Calu3 (cell line): ENCODE measurements at places on chromosomes 3 and 15.

DNA sequence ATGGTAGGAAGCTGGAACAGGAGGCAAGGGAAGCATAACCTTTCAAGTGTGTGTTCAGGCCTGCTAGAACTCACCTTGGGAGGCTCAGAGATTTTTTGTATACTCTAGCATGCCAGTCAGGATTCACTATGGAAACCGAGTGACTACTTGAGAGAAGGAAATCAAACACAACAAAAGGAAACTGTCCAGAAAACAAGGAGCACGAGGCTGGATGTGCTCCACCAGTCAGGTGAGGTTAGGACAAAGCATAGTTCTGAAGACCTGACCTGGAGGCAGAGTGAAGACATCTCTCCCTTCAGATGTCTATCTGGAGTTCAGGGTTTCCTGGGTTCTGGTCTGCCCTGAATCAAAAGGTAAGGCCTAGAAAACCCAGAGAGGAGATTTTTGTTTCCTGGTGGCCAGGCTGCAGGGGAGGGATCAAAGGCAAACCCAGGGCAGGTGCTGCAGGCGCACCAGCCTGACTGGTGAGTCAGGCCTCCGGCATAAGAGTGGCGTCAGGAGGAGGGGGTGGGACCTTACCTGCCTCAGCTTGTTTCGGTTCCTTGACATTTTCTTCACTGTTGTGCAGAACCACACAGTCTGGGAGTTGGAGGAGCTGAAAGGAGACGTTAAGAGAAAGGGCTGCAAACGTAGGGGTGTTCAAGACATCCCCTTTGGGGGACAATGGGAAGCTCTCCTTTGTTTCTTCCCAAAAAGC lies 52.2 kb upstream of the OSBPL11 start:
- DNase-seq, result peak; percentile 89

GRCh38 chr3:11373235-11373634 lies 101.0 kb downstream of the ATG7 start:
- no peak for DNase-seq

GRCh38 chr15:74295800-74296199 lies 59.7 kb downstream of the CCDC33 start:
- peak; percentile 35 for DNase-seq

DNA sequence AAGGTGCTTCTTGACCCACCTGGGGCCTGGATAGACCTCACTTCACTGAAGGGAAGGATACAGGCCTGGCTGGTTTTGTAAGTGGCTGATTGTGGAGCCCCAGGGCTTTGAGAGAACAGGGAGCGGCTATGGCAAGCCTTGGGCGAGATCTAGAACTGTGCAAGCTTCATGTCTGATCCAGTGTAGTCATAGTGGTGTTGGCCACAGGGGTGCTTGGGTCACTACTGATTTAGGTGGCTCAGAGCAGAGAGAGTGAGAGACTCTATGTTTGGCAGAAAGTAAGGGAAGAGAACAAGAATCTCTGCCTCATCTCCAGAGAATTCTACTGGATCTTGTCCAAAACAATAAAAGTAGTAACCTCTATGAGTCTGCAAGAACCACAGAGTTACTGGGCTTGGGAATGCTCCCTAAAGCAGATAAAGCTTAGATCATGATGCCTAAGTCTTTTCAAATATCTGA lies 394.2 kb upstream of the EPHA3 start:
- no peak for DNase-seq

DNA sequence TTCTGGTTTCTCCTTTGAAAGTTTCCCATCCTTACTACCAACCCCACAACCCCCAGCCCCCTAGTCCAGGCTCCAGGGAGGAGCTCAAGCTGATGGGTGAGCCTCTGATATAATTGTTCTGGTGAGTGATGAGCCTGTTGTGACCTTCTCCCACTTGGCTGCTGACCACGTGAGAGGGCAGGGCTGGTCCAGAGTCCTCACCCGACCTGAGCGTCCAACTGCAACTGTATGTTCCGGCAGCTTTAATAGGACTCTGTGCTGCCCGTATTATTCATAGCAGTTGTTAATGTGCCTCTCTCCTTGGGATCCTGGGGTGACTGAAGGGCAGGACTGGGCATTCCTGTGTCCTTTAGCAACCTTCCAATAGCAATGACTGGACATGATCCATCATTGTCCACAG lies 56.2 kb downstream of the B3GNT5 start:
- no peak for DNase-seq

DNA sequence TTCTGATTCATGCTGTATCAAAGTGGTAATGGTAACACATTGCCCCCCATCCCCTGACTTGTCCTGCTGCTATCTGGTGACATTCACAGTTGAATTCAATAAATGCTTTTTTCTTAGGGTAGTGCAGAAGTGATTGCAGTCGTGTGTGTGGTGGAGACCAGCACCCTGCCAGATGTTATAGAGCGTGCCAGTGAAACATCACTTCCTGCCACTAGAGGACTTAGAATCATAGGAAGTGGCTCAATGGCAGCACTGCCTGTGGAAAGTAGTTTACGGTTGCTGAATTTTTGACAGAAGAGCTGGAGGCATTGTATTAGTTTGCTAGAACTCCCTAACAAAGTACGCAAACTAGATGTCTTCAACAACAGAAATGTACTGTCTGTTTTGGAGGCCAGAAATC lies 37.4 kb upstream of the P2RY12 start:
- no peak for DNase-seq

- no peak for DNase-seq
Observed at GRCh38 chr3:64148955-64149653, 76.2 kb downstream of the PRICKLE2 start.

GRCh38 chr3:100776746-100777145 lies 67.5 kb downstream of the TFG start:
- DNase-seq, result peak; percentile 7

- no peak for DNase-seq
Observed at GRCh38 chr3:187919544-187919943, 174.3 kb upstream of the BCL6 start.

GRCh38 chr3:141313093-141313683 lies 55.1 kb upstream of the ZBTB38 start:
- DNase-seq, result no peak

- no peak for DNase-seq
Observed at GRCh38 chr15:89669941-89670340, 9.2 kb downstream of the PLIN1 start.

DNA sequence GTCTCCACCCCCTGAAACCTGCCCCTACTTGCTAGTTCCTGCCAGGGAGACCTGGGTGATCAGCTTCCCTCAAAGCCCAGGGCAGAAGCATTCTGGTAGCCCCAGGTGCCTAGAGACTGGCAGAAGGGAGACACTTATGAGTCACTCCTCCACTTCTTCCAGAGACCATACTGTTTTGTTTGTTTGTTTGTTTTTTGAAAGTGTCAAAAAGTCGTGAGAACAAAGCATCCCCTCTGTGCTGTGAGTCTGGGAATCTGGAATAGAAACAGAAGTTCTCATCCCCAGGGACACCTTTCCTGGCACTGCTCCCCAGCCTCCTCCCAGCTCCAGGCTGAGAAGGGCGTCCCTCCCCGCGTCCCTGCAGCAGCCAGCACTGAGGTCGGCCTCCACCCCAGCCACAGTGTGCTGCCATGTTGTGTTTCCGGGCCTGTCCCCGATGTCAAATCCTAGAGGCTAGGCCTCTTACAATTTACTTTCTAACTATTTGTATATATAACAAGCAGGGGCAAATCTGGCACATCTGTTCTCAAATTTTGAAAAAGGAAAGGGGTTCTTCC lies 573.0 kb downstream of the RBMS3 start:
- DNase-seq, result no peak

GRCh38 chr3:47899495-47900108 lies 96.7 kb downstream of the DHX30 start:
- no peak for DNase-seq

DNA sequence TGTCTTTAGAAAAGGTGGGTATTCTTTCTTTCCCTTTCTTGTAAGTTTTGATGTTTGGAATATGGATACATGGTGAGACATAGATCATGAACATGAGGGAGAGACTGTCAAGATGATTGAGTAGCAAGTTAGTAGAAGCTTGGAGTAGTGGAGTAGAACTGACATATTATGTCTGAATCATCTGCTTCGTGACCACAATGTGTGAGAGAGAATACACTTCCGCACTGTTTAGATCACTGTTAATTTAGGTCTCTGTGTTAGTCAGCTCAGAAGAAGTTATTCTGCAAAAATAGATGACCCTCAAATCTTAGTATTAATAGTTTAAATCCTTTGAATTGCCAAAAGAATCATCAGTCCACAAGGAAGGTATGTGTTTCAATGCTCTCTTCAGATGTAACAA lies 151.0 kb downstream of the OXSM start:
- no peak for DNase-seq

GRCh38 chr3:34011171-34012101 lies 213.0 kb downstream of the PDCD6IP start:
- no peak for DNase-seq

DNA sequence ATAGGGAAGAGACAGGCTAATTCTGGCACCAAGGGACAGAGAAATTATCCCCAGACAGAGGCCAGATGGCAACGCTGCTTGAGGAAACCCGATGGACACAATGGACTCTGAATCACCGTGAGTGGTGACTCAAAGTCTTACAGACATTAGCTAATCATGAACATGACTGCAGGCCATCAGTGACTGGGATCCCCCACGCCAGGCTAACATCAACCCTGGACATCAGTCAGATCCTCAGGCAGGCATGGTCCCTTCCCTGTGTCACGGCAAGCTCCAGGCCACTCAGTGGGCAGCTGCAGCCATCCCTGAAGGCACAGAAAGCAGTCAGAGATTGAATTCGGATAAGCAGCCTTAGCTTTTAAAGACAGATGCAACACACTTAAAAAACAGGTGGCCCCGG lies 23.8 kb upstream of the OXTR start:
- no peak for DNase-seq

- no peak for DNase-seq
Observed at GRCh38 chr3:113783463-113783862, 36.6 kb downstream of the ATP6V1A start.

DNA sequence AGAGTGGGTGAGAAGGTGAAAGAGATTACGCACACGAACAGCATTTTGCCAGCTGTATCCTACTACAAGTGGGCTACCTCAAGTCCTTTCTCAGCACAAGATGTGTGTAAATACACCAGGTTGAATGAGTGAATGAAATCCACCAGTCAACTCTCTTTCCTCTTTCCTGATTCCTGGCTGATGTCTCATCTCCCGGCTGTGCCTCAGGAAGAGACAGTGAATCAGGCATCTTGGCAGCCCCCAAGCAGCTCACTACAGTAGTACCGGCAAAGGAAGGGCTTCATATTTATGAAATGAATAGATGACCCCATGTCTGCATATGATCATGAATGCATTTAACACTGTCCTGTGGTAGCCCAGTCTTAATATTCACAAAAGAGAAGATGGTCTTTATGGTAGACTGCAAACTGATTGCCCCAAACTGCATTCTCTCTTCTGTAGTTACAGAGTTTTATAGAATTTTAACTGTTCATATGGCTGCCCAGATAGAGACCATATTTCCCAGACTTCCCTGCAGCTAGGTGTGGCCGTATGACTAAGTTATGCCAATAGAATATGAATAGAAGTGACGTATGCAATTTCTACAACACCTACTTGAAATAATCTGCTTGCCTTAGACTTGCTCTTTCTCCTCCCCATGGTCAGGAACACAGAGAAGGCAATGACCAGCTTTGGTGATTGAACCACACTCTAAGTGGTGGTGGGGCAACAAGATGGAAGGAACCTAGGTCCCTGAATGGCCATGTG lies 22.7 kb downstream of the MGLL start:
- DNase-seq, result peak; percentile 34

- DNase-seq, result no peak
Observed at GRCh38 chr3:5504135-5504534, 316.6 kb downstream of the EDEM1 start.

- DNase-seq, result no peak
Observed at GRCh38 chr3:152051501-152052404, 178.3 kb downstream of the SUCNR1 start.

- no peak for DNase-seq
Observed at GRCh38 chr3:182671942-182672341, 121.4 kb upstream of the ATP11B start.

DNA sequence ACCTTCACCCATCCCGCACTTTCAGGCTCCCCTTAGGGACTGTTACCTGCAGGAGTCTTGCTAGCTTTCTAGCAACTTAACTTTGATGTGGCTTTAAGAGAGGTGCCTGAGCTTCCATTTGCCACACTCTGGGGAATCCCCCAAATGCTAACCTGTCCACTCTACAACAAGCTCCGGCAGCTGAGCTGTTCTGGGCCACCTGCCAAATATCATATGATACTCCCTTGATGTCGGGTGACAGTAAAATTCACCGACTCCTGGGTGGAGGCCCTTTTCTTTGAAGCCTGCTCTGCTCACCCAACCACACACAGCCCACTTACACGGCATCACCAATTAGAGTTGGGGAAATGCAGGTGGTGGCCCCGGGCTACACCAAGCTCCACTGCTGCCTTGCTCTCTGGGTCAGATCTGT lies 38.0 kb upstream of the XCR1 start:
- peak; percentile 65 for DNase-seq

DNA sequence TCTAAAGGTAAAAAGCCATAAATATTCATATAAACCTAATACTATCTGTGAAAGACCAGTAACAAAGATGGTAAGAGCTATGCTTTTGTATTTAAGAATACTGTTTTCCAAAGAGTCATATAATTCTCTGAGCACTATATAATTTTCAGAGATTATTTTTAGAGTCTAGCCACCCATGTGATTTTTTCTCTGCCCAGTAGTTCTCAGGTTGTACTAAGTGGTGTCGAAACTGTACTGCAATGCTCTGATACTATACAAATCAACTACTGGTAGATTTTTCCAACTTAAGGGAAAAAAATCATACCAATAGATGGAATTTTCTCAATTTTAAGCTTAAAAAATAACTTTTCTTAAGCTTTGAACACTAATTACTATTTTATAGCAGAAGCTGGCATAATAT lies 104.8 kb downstream of the MYO5A start:
- DNase-seq, result no peak

- no peak for DNase-seq
Observed at GRCh38 chr3:2839876-2840275, 270.3 kb downstream of the IL5RA start.

- peak; percentile 77 for DNase-seq
Observed at GRCh38 chr3:153038779-153039178, 123.2 kb upstream of the RAP2B start.

DNA sequence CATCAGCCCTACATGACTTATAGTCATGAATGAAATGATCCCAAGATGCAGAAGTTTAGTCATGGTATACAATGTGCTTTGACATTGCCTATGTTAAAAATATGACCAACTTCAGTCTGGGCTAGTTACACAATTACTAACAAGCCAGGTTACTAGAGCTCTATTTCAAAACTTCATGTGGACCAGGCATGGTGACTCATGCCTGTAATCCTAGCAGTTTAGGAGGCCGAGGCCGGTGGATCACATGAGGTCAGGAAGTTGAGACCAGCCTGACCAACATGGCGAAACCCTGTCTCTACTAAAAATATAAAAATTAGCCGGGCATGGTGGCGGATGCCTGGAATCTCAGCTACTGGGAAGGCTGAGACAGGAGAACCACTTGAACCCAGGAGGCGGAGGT lies 613.0 kb downstream of the CADM2 start:
- DNase-seq, result peak; percentile 12

- DNase-seq, result no peak
Observed at GRCh38 chr15:57925650-57926049, 139.9 kb downstream of the ALDH1A2 start.

- no peak for DNase-seq
Observed at GRCh38 chr3:65004306-65004705, 316.5 kb upstream of the ADAMTS9 start.

- no peak for DNase-seq
Observed at GRCh38 chr15:69668963-69669362, 216.3 kb downstream of the RPLP1 start.

GRCh38 chr15:79467865-79468586 lies 35.9 kb downstream of the MINAR1 start:
- DNase-seq, result no peak
